ENCODE measurements at places on chromosomes 5 and 9.

DNA sequence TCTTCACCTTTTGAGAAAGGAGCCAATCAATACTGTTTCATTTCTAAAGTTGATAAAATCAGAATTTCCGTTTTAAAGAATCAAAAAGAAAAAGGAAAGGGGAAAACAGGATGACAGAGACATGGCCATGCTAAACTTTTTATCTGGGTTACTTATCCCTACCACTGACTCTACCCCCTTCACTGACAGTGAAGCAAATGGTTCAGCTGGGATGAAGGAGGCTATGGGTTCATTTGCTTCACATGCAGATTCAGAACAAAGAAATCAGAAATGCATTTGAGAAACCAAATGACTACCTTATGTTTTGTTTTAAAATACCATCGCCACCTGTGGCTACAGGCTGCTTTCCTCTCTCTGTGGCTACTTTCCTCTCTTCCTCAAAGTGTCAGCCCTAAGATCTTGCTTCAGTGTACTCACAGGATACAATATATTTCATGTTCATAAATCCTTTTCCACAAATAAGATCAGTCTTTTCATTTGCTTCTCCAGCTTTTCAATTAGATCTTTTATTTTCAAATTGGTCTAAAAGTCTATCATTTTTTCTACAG lies 53.3 kb downstream of the LPAR1 start:
- DNase-seq, result no peak
- H3K36me3 ChIP-seq, result no peaks in the 10 kb centered on the region
- no peaks in the 10 kb centered on the region for H3K27me3 ChIP-seq
- no peak overlapping the region for H3K4me3 ChIP-seq
- H3K27ac ChIP-seq, result no peak overlapping the region

DNA sequence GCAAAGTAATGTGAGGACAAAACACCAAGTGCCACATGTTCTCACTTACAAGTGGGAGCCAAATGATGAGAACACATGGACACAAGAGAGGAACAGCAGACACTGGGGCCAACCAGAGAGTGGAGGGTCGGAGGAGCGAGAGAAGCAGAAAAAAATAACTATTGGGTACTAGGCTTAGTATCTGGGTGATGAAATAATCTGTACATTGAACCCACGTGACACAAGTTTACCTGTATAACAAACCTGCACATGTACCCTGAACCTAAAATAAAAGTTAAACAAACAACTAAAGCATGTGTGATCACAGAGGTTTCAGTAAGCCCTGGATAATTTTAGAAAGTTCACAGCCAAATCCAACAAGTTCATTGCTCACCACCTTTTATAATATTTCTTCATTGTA lies 160.1 kb downstream of the TENT4A start:
- no peaks in the 10 kb centered on the region for H3K27me3 ChIP-seq
- H3K4me3 ChIP-seq, result no peak overlapping the region
- H3K4me1 ChIP-seq, result no peaks in the 10 kb centered on the region
- no peaks in the 10 kb centered on the region for H3K36me3 ChIP-seq

- H3K36me3 ChIP-seq, result no peaks in the 10 kb centered on the region
- H3K4me3 ChIP-seq, result no peak overlapping the region
- no peak for DNase-seq
These were observed 29.3 kb downstream of the TLR4 start for GRCh38 chr9:117733465-117733864.

DNA sequence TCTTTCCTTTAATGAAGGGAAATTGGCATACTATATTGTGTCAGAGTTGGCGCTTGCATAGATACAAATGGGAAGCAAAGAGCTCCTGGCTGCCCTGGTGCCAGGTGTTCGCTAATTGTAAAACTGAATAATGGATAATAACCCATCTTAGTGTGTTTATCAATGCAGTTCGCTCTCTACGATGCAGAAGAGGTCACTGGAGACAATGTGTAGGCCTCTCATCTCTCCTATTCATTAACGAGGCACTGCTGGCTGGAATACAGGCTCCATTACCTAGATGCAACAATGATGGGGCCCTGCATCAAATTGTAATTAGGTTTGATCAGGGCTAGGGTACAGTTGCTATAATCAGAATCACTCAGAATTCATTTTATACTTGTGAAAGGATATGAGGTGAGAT lies 171.0 kb downstream of the RMI1 start:
- H3K4me1 ChIP-seq, result peaks cover 9% of the 10 kb centered on the region
- H3K27me3 ChIP-seq, result no peaks in the 10 kb centered on the region
- no peak overlapping the region for H3K4me3 ChIP-seq
- no peak for DNase-seq

DNA sequence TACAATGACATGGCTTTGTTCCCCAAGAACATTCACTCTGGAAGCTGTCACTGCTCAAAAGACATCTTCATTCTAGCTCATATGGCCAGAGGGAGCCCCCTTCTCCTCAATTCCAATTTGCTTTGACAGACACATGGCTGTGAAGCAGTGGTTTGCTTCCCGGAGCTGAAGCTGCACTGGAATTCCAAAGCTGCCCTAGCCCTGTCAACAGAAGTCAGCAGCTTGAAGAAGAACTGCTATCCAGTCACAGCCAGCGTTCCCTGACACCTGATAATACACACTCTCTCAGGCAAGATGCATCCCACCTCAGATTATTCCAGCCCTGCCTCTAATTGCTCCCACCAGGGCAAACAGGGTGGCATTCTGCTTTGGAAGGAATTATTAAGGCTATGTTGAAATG lies 93.7 kb downstream of the SEMA5A start:
- H3K27me3 ChIP-seq, result no peaks in the 10 kb centered on the region
- H3K4me3 ChIP-seq, result no peak overlapping the region

- no peak overlapping the region for H3K27ac ChIP-seq
- H3K27me3 ChIP-seq, result no peaks in the 10 kb centered on the region
- peaks cover 51% of the 10 kb centered on the region for H3K4me1 ChIP-seq
- no peaks in the 10 kb centered on the region for H3K36me3 ChIP-seq
- DNase-seq, result no peak
- no peak overlapping the region for H3K4me3 ChIP-seq
These were observed 18.0 kb downstream of the MAP3K1 start for GRCh38 chr5:56833325-56833724.

- H3K4me1 ChIP-seq, result no peaks in the 10 kb centered on the region
- DNase-seq, result no peak
These were observed 140.3 kb upstream of the RETREG1 start for GRCh38 chr5:16757146-16757545.

GRCh38 chr9:87793292-87793691 lies 67.4 kb downstream of the CTSL start:
- DNase-seq, result no peak
- peak overlapping the region; percentile 64 for H3K27ac ChIP-seq
- peaks cover 12% of the 10 kb centered on the region for H3K4me1 ChIP-seq
- H3K36me3 ChIP-seq, result no peaks in the 10 kb centered on the region
- no peak overlapping the region for H3K4me3 ChIP-seq

- H3K4me1 ChIP-seq, result no peaks in the 10 kb centered on the region
- no peaks in the 10 kb centered on the region for H3K36me3 ChIP-seq
- H3K27ac ChIP-seq, result no peak overlapping the region
- no peak for DNase-seq
- H3K4me3 ChIP-seq, result no peak overlapping the region
These were observed 7.8 kb upstream of the LCN9 start for GRCh38 chr9:135655317-135655716.

DNA sequence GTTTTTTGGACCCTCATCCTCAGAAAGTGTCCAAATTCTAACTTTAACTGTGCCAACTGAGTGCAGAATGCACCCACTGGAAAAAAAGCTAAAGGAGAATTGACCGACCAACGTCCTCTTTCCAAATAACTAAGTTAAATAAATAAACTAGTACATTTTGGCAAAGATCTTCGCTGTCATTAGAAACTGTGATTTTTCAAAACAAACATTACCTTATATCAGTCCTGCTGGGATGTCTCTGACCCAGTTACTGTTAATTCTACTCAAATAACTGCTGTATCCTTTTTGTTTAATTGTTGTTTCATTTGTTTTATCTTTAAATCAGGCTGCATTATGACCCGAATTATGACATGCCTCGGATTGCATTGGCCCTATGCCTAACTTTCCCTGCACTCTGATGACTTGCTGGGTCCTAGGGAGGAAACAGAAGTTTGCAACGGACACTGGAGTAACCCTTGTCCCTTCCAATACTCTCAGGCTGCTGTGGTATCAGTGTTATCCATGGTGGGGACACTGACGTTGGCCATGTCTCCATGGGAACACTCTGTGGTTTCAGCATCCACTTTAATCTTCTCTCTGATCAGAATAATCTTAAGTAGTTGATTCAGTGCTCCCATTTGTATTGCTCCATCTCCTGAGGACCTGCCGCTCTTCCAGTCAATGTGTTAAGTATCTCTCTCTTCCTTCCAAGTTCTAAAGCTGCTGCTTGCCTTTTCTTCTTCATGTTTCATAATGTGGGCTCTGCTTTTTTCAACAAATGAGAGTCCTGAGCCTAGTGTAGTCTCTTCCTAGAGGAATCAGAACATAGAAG lies 11.1 kb upstream of the IFNA5 start:
- no peak for DNase-seq
- H3K27ac ChIP-seq, result no peak overlapping the region
- no peak overlapping the region for H3K4me3 ChIP-seq
- H3K27me3 ChIP-seq, result no peaks in the 10 kb centered on the region
- H3K4me1 ChIP-seq, result peaks cover 7% of the 10 kb centered on the region

- DNase-seq, result no peak
- no peaks in the 10 kb centered on the region for H3K27me3 ChIP-seq
- no peak overlapping the region for H3K27ac ChIP-seq
These were observed 79.7 kb downstream of the SLF1 start for GRCh38 chr5:94698197-94698596.

- no peak overlapping the region for H3K27ac ChIP-seq
- H3K4me3 ChIP-seq, result no peak overlapping the region
- DNase-seq, result no peak
- no peaks in the 10 kb centered on the region for H3K36me3 ChIP-seq
These were observed 33.0 kb downstream of the SNX30 start for GRCh38 chr9:112783551-112783954.

GRCh38 chr9:131419026-131419614 lies 25.2 kb downstream of the PRRC2B start:
- peak overlapping the region; percentile 24 for H3K27ac ChIP-seq
- no peaks in the 10 kb centered on the region for H3K27me3 ChIP-seq
- H3K36me3 ChIP-seq, result no peaks in the 10 kb centered on the region
- DNase-seq, result no peak

- no peak overlapping the region for H3K27ac ChIP-seq
- H3K36me3 ChIP-seq, result no peaks in the 10 kb centered on the region
- no peak for DNase-seq
These were observed 87.2 kb upstream of the RAPGEF1 start for GRCh38 chr9:131826966-131827525.

- no peaks in the 10 kb centered on the region for H3K27me3 ChIP-seq
- no peak overlapping the region for H3K4me3 ChIP-seq
- no peaks in the 10 kb centered on the region for H3K4me1 ChIP-seq
- DNase-seq, result peak; percentile 62
These were observed 266.1 kb downstream of the GRIA1 start for GRCh38 chr5:153756540-153756939.

DNA sequence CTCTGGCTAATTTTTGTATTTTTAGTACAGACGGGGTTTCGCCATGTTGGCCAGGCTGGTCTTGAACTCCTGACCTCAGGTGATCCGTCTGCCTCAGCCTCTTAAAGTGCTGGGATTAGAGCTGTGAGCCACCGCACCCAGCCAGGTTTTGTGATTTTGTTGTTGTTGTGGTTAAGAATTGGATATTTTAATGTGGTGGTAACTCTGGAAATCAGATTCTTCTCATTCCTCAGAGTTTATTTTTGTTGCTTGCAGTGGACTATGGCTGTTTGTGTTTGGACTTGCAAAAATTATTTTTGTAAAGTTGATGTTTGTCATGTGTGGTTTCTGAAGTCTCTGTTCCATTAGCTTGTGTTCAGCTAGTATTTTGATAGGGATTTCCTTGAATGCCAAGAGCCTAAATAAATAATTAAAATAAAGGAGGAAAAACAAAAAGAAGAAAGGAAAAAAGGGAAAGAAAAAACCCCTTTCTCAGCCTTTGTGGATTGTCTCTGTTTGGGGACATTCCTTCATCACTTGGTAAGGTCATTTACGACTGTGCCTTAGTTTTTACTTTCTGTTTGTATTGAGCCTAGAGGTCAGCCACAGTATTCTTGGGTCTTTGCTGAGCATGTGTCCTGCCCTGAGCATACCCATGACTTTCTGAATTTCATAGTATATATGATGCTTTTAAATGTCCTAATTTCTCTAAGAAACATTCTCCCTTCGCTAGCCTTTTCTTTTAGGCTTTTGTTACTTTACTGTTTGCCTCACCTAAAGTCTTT lies 37.3 kb downstream of the PBX3 start:
- no peaks in the 10 kb centered on the region for H3K27me3 ChIP-seq
- H3K4me3 ChIP-seq, result no peak overlapping the region
- no peaks in the 10 kb centered on the region for H3K36me3 ChIP-seq
- no peak for DNase-seq
- H3K27ac ChIP-seq, result no peak overlapping the region
- H3K4me1 ChIP-seq, result peaks cover 20% of the 10 kb centered on the region
